Stimulated activated CD8-positive, alpha-beta memory T cell treated with anti-CD3 and anti-CD28 coated beads, Interleukin-2, amount 100 ng/mL, for 1 hour (primary cell): ENCODE measurements at places on chromosomes 16 and 17.
A peak's percentile ranks its signal among the peaks of the same experiment; 100 is the strongest.

DNA sequence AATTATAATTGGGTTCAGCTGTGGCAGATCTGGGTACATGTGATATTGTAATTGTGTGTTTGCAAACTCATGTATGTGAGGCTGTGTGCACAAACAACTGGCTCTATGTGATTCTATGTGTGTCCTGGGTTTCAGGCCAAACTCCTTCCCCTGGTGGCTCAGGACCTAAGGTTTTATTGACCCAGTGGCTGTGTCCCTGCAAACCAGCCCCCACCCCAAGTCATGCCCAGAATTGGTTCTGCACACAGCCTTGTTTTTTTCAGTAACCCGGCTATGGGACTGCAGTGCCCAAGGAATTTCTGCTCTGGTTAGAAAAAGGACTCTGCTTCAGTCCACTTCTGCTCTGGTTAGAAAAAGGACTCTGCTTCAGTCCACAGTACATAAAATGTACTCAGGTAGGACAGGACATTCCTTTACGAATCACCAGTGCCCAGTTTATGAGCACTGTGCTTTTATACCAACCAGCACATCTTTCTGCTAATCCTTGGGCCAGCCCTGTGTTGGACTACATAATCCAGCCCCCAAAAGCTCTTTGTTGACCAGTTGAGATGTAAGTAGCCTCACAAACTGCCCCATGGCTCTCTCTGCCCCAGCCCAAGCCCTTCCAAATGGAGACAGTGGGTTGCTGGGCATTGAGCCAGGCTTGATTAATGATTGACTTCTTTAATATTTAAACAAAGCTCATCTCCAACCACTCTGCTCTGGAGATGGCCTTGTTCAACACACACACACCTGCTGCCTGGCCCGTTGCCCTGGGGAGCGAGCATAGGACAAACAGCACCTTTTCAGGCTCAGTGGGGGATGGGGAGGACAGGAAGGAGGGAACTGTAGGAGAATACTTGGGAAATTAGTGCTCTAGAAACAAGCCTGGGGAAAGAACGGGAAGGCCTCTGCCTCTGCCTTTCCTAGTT lies 2.9 kb upstream of the KCNH6 start:
- no peak for DNase-seq

- peak; percentile 57 for DNase-seq
These were observed at the start of gene KCNH4 for GRCh38 chr17:42180922-42181850. TSS of gene KCNH4 (minus strand) at chr17:42181142. CDS start at chr17:42180945, 197 bp downstream.

DNA sequence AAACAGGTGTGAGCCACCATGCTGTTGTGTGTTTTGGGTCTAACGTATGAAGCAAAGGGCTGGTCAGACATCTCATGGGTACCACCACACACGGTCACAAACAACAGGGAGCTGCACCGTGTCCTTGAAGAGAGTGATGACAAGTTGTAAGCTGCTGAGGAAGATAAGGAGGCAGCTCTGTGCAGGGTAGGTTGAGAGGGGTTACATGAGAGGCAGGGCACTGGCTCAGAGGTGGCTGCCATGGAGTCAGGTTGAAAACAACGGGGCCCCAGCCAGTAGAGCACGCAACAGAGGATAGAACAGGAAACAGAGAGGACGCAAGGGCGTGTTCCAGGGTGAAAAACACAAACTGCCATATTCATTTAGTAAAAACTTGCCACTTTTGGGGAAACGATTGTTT lies 52.2 kb downstream of the TRARG1 start:
- no peak for DNase-seq

- no peak for DNase-seq
These were observed 29.3 kb downstream of the CLEC19A start for GRCh38 chr16:19314718-19315425.

GRCh38 chr16:67116388-67117311 lies 6.9 kb downstream of the PHAF1 start:
- no peak for DNase-seq

- no peak for DNase-seq
These were observed 16.0 kb downstream of the DCUN1D3 start for GRCh38 chr16:20884240-20884556.

GRCh38 chr16:81143921-81144471 lies 47.8 kb upstream of the GCSH start:
- DNase-seq, result no peak

GRCh38 chr17:79026376-79027273 lies 2.7 kb downstream of the C1QTNF1 start:
- no peak for DNase-seq

GRCh38 chr16:87094556-87094865 lies 222.7 kb downstream of the C16orf95 start:
- DNase-seq, result no peak

GRCh38 chr17:50514936-50515702 lies 6.9 kb downstream of the MYCBPAP start:
- DNase-seq, result no peak

DNA sequence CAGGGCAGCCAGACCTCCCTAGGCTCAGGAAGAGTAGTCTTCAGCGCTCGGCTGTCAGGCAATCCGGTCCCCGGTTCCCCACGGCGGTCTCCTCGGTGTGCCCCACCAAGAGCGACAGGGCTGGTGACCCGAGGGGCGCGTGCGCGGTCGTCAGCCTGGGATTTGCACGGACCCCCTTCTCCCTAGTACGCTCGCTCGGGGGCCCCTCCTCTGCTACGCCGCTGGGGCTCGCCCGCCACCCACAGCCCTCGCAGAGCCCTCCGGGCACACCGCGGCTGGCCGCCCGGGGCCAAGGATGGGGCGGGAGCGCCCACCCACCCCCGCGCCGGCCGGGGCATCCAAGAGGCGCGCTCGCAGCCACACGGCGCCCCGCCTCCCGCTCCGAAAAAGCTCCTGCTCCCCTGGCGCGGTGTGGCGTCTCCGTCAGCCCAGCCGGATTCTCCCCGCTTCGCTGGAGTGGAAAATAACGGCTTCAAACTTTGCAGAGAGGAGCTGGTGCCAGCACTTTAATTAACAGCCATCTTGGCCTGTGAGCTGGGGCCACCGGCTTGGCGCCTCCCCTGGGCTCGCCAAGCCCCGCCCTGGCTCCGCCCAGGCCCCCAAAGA lies 2.1 kb upstream of the C1QL1 start:
- DNase-seq, result no peak

DNA sequence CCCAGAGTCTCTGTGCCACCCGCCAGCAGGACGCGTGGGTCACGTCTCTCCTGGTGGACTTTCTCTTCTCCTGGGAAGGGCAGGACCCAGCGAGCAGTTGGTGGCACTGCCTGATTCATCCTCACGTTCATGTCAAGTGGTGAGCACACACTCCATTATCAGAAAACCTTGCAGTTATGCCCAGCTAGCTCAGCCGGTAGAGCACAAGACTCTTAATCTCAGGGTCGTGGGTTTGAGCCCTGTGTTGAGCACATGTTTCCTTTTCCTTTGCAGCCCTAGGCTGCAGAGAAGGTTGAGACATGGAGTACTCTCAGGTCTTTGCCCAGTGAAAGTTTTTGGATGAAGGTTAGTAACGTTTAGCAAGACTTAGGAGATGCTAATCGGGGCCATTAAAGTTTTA lies 8.0 kb downstream of the OR1F1 start:
- no peak for DNase-seq

DNA sequence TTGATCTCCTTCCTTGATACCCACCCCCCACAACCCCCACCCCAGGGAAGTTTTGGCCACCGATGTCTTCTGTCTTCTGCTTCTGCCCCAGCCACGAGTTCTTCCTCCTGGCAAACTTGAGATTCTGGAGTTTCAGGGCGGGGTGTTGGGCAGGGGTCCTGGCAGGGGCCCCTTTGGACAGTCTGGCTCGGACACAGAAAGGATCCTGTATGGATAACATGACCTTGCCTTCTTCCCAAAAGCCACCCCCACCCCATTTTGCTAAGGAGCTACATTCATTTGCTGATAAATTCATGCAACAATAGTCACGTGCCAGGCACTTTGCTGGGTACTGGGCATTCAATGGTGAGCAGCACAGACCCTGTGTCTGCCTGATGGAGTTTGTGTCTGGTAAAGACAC lies 5.9 kb upstream of the COL1A1 start:
- no peak for DNase-seq

GRCh38 chr17:55420776-55421178 lies 858 bp downstream of the MMD start:
- DNase-seq, result peak; percentile 21

- DNase-seq, result no peak
These were observed 12.4 kb downstream of the TEX14 start for GRCh38 chr17:58679263-58680037.

DNA sequence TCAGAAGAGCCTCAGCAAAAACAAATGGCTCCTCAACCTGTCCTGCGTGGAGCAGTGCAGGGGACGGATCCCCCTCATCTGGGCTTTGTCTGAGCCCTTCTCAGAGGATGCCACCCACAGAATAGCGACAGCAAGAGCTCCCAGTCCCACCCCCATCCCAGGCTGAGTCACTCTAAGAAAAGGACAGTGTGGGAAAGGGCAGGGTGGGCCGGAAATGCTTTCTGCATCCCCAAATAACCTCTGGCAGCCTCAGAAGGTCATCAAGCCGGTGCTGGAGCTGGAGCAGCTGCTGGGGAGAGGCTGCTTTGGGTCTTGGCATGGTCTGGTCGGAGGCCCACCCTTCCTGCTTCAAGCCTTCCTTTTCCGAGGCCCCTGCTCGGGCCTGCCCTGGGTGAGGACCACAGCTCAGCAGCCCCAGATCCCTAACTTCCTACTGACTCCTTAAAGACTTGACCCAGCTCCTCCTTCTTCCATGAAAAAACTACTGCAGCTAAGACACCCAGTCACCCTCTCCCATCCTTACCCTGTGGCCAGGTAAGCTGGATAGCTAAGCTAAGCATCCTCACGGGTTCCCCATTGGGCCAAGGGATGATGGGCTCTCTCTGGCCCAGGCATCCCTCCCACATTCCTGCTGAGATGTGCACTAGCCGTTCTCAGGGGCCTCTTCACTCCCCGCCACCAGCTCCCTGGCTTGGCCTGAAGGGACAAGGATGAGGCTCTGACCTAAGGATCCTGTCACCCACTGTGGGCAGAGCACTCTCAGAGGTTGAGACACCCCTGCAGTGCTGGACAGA lies 8.7 kb downstream of the SLC12A4 start:
- DNase-seq, result no peak

DNA sequence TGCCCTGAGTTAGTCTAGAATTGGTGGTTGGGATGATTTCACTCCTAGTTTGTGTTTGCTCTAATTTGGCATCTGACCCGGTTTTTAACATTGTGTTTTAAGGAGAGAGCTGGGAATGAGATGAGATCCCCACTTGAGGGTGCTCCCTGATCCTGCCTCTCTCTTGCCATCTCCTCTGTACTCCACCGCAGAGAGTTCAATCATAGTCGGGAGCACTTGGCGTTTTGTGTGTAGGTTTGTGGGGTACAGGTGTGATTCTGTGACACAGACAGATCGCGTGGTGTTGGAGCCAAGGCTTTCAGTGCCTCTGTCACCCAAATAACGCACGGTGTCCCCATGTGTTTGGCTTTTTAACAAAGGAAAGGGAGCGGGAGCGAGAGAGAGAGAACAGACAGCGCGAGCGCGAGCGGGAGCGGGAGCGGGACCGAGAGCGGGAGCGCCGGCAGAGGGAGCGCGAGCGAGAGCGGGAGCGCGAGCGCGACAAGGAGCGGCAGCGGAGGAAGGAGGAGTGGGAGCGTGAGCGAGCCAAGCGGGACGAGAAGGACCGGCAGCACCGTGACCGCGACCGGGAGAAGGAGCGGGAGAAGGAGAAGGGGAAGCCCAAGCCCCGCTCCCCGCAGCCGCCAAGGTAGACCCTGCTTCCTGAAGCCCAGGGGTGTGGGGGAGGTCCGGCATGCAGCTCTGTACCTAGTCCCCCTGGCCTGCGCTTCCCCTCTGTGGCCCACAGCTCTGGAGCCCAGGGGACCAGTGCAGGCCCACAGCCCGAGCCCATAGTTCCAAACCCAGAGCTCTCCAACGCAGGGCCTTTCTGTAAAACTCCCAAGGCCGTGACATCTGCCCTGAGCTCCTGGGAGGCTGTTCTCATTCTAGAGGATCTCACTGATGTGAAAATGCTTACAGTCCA lies 27.2 kb upstream of the IL17C start:
- no peak for DNase-seq
